Activated naive CD4-positive, alpha-beta T cell treated with anti-CD3 and anti-CD28 coated beads, Interleukin-2, amount 10 ng/mL, durations not matched to agents 5 hours and 36 hours (primary cell): ENCODE measurements at places on chromosomes 11 and 22. TPM values are rescaled to one million over a fixed set of nuclear protein-coding genes. Genes with fewer than 3 reads are reported as not detected.

The MIAT gene
- total RNA-seq, result 82.3 TPM

The ELFN2 gene
- 0.53 TPM for total RNA-seq

The ADAMTS8 gene
- not detected for total RNA-seq

The RIBC2 gene
- 8.2 TPM for total RNA-seq

The HEPHL1 gene
- total RNA-seq, result not detected

The CADM1 gene
- 0.25 TPM for total RNA-seq

The LRRC4C gene
- not detected for total RNA-seq

The FJX1 gene
- total RNA-seq, result 0.22 TPM

The MRGPRX3 gene
- total RNA-seq, result not detected

The LRRN4CL gene
- 0.14 TPM for total RNA-seq

The MS4A7 gene
- not detected for total RNA-seq

The MMP11 gene
- 1.0 TPM for total RNA-seq

The ADAMTS15 gene
- not detected for total RNA-seq

The MMP13 gene
- not detected for total RNA-seq

The FAR1 gene
- total RNA-seq, result 41.9 TPM

The OR5A1 gene
- total RNA-seq, result not detected

The ANGPTL5 gene
- not detected for total RNA-seq

The SIPA1 gene
- total RNA-seq, result 243 TPM

The GRM5 gene
- total RNA-seq, result not detected

The TOMM22 gene
- total RNA-seq, result 77.6 TPM

The CCDC85B gene
- 44.8 TPM for total RNA-seq

The PLAAT3 gene
- total RNA-seq, result 3.0 TPM

The PRODH gene
- total RNA-seq, result 0.50 TPM

The CELSR1 gene
- 0.15 TPM for total RNA-seq

The LIF gene
- 100 TPM for total RNA-seq

The TMEM191C gene
- total RNA-seq, result 2.2 TPM

The KDM4E gene
- not detected for total RNA-seq

The SSTR3 gene
- total RNA-seq, result 10.7 TPM

The GLB1L2 gene
- total RNA-seq, result 2.3 TPM

The MS4A2 gene
- not detected for total RNA-seq

The CLMP gene
- total RNA-seq, result 0.66 TPM

The SLC5A12 gene
- total RNA-seq, result not detected

The OSBP2 gene
- 0.73 TPM for total RNA-seq

The CASTOR1 gene
- total RNA-seq, result 20.0 TPM

The NLRP6 gene
- 21.4 TPM for total RNA-seq

The LRRC10B gene
- total RNA-seq, result not detected

The OR51E2 gene
- total RNA-seq, result not detected

The AQP11 gene
- total RNA-seq, result 0.31 TPM

The CDC42BPG gene
- total RNA-seq, result 2.2 TPM

The SLC22A8 gene
- not detected for total RNA-seq

The KCNQ1OT1 gene
- 0.20 TPM for total RNA-seq

The GPR83 gene
- 0.05 TPM for total RNA-seq

The OR6T1 gene
- total RNA-seq, result not detected

The PHF21B gene
- total RNA-seq, result not detected

The MRGPRX4 gene
- not detected for total RNA-seq

The CHADL gene
- total RNA-seq, result 0.34 TPM

The INSC gene
- 0.10 TPM for total RNA-seq

The TRPM5 gene
- total RNA-seq, result 0.05 TPM

The E2F8 gene
- 33.7 TPM for total RNA-seq

The ZP1 gene
- total RNA-seq, result not detected

The MRGPRE gene
- total RNA-seq, result not detected

The RASGRP2 gene
- total RNA-seq, result 274 TPM

The SHANK3 gene
- total RNA-seq, result not detected

The HBD gene
- total RNA-seq, result not detected

The APOL5 gene
- total RNA-seq, result not detected

The OR52H1 gene
- total RNA-seq, result not detected

The NPAS4 gene
- total RNA-seq, result not detected
